Endothelial cell of umbilical vein (primary cell): ENCODE measurements at places on chromosomes 5 and 9. TPM values are rescaled to one million over a fixed set of nuclear protein-coding genes. Genes with fewer than 3 reads are reported as not detected.

Gene SPINK13
- total RNA-seq, result not detected in 2 replicates

Gene MAMDC2
- 0.60 and 0.85 TPM in 2 replicates for total RNA-seq

Gene PRR7
- 5.7 and 6.5 TPM in 2 replicates for total RNA-seq

Gene FOXE1
- not detected in 2 replicates for total RNA-seq

DNA sequence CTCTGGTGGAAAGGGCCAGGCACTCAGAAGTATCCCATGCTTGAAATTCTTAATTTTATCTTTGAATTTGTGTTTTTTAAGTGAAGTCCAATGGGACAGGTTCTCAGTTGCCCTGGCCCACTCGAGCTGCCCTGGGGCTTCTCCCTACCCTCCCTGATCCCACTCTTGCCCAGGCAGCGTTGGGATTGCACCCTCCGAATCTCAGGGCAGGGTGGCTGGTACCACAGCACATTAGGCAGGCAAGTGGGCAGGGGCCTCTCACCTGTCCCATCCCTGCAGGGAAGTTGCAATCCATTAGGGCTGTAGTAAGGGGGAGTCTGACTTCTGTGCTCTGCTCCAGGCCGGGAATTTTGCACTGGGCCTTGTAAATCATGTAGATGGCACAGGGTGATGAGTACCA is 2.7 kb downstream of the RUFY1 start:
- no peaks in the 10 kb centered on the region for H3K27me3 ChIP-seq
- no peak for DNase-seq
- H3K4me3 ChIP-seq, result no peak overlapping the region
- H3K36me3 ChIP-seq, result peaks cover 2% of the 10 kb centered on the region
- H3K27ac ChIP-seq, result no peak overlapping the region
- H3K4me1 ChIP-seq, result peaks cover 19% of the 10 kb centered on the region

- no peak for DNase-seq
- H3K4me1 ChIP-seq, result no peaks in the 10 kb centered on the region
Observed at GRCh38 chr9:81460693-81461092, 228.7 kb downstream of the TLE1 start.

DNA sequence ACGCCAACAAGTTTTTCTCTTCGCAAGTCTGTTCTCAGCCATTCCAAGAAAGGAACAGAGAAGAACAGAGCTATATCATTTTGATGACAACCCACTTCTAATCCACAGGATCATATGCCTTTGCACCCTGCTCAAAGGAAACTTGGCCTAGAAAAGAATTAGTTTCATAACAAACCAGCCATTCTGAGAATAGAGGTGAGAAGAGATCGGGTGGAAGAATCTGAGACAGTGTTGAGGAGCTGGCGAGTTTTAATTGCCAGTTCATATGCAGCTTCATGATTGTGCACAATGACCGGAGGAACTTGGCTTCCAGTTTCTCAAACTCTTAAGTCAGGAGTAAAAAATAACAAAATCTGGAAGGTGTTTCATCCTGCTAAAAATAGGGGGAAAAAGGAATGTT is 380.0 kb downstream of the NR2F1-AS1 start:
- H3K4me1 ChIP-seq, result peaks cover 2% of the 10 kb centered on the region
- no peak overlapping the region for H3K27ac ChIP-seq
- no peaks in the 10 kb centered on the region for H3K27me3 ChIP-seq
- no peak overlapping the region for H3K4me3 ChIP-seq
- no peak for DNase-seq
- H3K36me3 ChIP-seq, result no peaks in the 10 kb centered on the region

DNA sequence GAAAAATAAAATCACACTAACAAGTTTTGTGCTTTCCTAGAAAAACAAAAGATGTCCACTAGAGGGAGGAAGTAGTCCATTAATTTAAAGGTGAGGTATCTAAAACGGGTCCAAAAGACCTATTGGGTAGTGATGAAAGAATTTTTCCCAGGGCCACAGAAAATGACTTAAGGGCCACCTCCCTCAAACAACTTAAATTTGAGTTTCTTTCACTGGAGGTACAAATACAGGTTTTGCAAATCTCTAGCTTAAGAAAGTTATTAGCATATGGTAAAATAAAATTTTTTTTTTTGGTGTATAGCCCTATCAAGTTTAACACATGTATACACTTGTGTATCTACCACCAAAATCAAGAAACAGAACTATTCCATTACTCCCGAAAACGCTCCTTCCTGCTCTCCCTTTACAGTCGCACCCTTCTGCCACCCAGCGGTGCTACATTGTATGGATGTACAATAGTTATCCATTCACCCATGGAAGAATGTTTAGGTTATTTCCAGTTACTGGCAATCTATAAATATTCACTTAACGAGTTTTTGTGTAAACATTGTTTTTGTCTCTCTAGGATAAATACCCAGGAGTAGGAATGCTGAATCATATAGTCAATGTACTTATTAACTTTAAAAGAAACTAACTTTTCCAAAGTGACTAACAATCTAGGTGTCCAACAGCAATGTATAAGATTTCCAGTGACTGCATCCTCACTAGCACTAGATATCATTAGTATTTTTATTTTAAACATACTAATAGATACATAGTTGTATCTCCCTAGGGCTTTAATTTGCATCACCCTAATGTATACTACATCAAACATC is 21.9 kb downstream of the DEPDC1B start:
- no peak overlapping the region for H3K27ac ChIP-seq
- H3K27me3 ChIP-seq, result no peaks in the 10 kb centered on the region
- no peaks in the 10 kb centered on the region for H3K4me1 ChIP-seq
- DNase-seq, result peak; percentile 70
- H3K36me3 ChIP-seq, result no peaks in the 10 kb centered on the region
- no peak overlapping the region for H3K4me3 ChIP-seq
